ENCODE measurements at places on chromosomes 5 and 9. TPM values are rescaled to one million over a fixed set of nuclear protein-coding genes. Genes with fewer than 3 reads are reported as not detected.
A peak's percentile ranks its signal among the peaks of the same experiment; 100 is the strongest.

DNA sequence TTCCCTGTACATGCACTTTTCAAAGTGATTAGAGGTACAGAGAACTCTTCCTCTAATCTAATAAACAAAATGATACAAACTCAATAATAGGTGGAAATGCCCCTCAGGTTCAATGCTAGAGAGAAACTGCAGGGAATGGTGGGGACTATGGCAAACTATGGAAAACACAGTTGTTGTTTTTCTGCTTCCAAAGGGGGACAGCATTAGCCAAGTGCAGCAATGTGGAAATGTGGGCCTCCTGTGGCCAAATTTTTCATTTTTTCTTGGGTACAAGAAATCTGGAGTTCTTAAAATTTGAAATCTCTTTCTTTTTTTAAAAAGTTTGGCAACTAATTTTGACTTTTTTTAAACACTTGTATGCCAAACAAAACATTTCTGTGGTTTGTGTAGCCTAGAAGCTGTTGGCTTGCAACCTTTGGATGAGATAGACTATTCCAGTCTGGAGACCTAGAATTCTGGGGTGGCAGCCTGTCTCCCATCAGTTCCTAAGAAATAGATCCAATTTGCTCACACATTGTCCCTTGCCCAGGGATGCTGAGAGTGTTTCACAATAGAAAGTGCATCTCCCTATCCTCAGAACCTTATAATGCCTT is 218.6 kb downstream of the PAPPA start:
- ATAC-seq, result no peak

SPINK7 gene
- total RNA-seq, result not detected

DNA sequence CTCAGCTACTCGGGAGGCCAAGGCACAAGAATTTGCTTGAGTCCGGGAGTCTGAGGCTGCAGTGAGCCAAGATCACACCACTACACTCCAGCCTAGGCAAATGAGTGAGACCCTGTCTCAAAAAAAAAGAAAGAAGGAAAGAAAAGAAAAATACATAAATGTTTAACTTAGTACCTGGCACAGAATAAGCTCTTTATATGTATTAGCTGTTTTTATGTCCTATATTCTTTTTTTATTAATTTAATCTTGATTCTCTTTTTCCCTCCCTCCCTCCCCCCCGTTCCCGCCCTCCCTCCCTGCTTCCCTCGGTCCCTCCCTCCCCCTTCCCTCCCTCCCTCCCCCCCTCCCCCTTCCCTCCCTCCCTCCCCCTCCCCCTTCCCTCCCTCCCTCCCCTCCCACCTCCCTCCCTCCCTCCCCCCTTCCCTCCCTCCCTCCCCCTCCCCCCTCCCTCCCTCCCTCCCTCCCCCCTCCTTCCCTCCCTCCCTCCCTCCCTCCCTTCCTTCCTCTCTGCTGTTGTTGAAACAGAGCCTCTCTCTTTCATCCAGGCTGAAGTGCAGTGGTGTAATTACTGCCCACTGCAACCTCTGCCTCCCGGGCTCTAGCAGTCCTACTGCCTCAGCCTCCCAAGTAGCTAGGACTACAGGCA is 135.8 kb upstream of the GRHPR start:
- no peak for ATAC-seq

GRCh38 chr9:125241000-125241862 is at the start of gene HSPA5:
HSPA5 (minus strand) TSS chr9:125241343; CDS start chr9:125241126, 217 bp downstream.
- peak; percentile 95 for ATAC-seq

Measured in activated T-helper 17 cell treated with anti-CD3 and anti-CD28 coated beads, Interleukin-2, amount 50 U/mL, for 72 hours (primary cell).